ENCODE measurements at places on chromosomes 4 and X. TPM values are rescaled to one million over a fixed set of nuclear protein-coding genes. Genes with fewer than 3 reads are reported as not detected.
A peak's percentile ranks its signal among the peaks of the same experiment; 100 is the strongest.

DNA sequence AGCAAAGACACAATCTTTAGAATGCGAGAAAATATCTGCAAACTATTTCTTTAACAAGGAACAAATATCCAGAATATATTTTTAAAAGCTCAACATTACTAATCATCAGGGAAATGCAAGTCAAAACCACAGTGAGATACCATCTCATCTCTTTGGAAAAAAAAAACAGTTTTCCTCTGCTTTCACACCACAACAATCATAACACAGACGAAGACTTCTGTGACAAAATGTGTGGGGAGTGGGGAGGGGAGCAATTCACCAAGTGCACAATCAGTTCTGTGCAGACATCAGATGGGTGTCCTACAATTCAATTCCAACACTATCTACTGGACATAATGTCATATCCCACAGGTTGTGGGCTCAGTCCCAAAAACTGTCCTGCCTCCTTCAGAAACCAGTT is 293.2 kb upstream of the SLC7A11 start:
- no peak for DNase-seq

DNA sequence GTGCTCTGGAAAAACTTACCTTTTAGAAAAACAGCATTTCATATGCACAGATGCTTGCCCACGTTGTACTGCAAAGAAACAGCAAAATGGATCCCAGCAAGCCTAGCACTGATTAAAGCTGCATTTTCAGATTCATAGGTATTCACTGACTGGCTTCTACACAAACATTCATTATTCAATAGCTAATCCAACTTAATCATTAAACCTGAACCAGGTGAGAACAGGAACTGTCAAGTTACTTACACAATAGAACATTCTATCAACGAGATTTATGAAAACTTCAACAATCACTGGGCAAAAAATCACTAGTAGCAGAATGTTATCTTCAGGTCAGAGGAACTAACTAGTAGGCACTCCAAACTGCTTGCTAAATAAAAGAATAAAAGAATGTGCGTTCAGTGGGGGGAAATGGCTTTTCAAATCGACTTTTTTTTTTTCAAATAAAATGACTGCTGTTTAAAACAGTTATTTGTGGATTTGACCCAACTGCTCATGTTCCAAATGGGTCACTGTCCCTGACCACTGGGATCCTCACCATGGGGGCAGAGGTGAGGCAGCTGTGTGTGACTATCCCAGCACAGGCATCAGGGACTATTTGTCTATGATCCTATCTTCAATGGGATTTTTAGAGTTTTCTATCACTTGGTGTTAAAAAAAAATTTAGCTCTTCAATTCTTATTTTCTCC is 42.3 kb downstream of the STX18 start:
- no peak for DNase-seq

DNA sequence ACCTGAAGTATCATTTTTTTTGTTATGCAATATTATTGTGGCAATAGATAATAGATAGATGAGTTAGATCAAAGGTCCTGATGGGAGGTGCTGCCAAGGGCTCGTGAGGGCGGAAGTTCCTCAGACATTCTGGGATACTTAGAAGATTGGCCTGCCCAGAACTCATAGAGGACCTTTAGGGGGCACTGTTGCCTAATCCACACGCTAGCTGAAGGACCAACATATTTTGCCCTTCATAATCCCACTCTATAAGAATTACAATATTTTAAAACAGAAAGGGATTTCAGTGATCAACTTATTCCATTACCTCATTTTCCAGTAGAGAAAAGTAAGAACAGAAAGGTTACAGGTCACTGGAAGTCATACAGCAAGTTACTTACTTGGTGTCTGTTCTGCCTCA is 22.9 kb upstream of the COX7B2 start:
- peak; percentile 24 for DNase-seq

DNA sequence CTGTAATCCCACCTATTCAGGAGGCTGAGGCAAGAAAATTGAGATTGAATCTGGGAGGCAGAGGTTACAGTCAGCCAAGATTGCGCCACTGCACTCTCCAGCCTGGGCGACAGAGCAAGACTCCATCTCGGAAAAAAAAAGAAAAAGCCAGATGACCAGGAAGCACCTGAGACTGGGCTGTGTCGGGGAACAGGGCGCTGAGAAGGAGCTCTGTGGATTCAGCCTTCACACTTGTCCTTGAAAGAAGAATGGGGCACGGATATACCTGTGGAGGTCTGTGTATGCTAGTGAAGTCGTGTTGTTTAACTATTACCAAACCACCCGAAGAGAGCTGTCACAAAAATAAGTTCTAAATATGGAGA is 39.3 kb upstream of the TADA2B start:
- DNase-seq: no peak

DNA sequence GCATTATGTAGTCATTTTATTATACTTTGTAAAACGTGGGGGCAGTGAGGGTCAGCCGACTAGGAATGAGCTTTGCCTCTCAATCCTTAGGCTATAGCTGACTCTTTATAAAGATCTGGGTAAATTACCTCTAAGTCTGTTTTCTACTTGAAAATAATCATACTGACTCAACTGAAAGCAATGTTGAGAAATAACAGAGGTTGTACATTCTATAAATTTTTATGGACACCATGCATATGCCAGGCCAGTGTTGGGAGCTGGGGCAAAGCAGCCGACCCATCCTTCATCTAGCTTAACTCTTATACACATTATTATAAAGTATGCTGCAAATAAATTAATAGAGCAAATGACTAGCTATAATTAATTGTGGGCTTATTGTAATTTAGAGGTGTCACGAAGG is 2.2 kb upstream of the DCUN1D4 start:
- no peak for DNase-seq

MAGEA10 gene
- not detected for total RNA-seq

DNA sequence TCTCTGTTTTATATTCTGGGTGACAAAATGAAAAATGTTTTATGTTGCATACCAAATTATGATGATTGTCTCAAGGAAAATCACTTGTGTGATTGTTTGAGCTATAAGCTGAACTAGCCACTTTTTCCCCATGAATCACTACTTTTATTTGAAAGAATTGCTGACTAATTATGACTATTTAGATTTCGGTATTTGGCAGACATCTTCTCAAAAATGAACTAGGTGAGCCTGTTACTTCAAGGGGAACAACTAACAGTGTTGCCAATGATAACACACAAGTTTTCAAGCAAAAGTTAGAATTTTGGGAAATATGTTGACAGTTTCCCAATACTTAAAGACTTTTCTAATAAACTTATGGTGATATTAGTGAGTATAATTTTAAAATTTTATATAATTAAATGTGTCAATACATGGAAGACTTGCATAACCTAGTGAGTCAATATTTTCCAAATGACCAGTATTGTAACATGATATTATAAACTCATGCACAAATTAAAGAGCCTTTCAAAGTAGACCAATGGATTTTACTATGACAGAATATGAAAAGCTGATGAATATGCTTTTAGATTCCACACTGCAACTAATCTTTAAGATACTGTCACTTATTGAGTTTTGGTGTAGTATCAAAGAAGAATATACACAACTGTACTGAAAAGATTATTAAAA is 187.7 kb upstream of the GATB start:
- no peak for DNase-seq
